ENCODE measurements at places on chromosomes 4 and X.

- no peak for DNase-seq
- no peak overlapping the region for H3K4me3 ChIP-seq
- H3K27ac ChIP-seq: no peak overlapping the region
- H3K4me1 ChIP-seq: no peaks in the 10 kb centered on the region
- H3K36me3 ChIP-seq: no peaks in the 10 kb centered on the region
- H3K27me3 ChIP-seq: no peaks in the 10 kb centered on the region
Measured at GRCh38 chr4:1831331-1831730, 24.6 kb downstream of the LETM1 start.

DNA sequence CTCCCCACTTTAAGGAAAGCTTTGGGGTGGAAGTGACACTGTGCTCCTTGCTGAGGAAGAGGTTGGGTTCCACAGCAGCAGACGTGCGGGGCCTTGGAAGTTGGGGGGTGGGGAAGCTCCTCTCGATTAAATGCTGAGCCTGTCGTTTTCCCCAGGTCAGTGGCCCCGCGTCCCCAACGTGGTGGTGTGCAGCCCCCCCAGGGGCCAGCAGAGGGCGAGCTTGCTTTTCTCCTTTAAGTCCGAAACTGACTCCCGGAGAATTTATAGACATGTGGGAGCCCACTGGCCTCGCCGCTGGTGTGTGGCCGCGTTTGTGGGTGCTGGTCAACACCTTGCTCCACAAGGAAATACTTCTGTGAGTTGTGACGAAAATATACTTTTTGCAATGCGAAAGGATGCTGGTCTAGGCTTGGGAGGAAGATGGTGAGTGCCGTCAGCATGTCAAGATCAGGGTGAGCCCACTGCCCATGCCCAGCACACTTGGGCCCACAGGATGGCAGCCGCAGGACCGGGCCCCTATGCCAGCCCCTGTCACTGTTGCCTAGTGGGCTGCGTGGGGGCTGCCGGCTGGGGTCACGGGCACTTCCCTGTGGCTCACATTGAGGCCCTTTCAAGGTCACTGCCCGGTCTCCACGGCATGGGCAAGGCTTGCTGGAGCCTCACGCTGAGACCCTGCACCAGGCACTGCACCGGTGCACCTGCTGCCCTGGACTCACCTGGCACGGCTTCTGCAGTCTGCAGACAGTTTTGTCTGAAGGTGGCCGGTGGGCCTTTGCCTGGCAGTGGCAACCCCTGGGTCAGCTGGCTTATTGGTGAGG is 9.4 kb downstream of the UVSSA start:
- peak; percentile 58 for DNase-seq
- no peaks in the 10 kb centered on the region for H3K4me1 ChIP-seq
- H3K27ac ChIP-seq: no peak overlapping the region

DNA sequence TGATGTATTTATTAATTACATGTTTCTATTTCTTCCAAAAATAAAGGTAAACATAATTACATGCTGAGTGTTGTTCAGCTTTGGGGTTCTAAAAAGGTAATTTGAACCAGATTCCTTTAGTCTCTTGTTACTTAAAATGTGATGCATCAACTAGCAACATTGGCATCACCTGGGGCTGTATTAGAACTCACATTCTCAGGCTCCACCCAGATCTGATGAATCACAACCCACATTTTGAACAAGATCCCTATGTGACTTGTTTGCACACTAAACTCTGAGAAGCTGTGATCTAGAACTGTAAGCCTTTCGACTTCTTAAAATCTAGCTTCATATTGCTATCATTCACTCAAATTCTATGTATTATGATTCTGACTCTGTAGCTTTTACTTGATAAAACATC is 23.0 kb upstream of the HS3ST1 start:
- no peaks in the 10 kb centered on the region for H3K4me1 ChIP-seq
- no peak for DNase-seq
- H3K36me3 ChIP-seq: no peaks in the 10 kb centered on the region
- no peak overlapping the region for H3K27ac ChIP-seq
- no peaks in the 10 kb centered on the region for H3K27me3 ChIP-seq

DNA sequence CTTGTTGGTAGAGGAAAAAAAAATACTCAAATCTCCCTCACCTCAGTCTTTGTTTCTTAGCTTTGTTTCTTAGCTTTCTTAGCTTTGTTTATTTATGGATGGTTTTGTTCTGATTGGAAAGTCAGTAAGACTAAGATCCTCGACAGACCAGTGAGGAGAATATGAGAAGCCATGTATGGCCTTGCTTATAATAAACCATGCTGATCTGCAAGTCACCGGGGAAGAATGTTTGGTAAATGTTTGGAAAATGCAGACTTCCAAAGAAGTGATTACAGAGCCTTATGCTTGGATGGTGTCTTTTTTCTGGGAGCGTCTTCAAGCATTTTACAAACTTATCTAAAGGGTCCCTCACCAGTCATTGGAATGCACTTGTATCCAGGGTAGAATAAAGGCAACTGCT is 90.1 kb upstream of the NOCT start:
- H3K27ac ChIP-seq: no peak overlapping the region
- H3K36me3 ChIP-seq: no peaks in the 10 kb centered on the region
- no peaks in the 10 kb centered on the region for H3K4me1 ChIP-seq
- no peaks in the 10 kb centered on the region for H3K27me3 ChIP-seq

- H3K27me3 ChIP-seq: no peaks in the 10 kb centered on the region
- H3K4me1 ChIP-seq: peaks cover 8% of the 10 kb centered on the region
- no peaks in the 10 kb centered on the region for H3K36me3 ChIP-seq
- DNase-seq: no peak
- no peak overlapping the region for H3K27ac ChIP-seq
Measured at GRCh38 chr4:53494851-53495250, 96.4 kb downstream of the LNX1 start.

DNA sequence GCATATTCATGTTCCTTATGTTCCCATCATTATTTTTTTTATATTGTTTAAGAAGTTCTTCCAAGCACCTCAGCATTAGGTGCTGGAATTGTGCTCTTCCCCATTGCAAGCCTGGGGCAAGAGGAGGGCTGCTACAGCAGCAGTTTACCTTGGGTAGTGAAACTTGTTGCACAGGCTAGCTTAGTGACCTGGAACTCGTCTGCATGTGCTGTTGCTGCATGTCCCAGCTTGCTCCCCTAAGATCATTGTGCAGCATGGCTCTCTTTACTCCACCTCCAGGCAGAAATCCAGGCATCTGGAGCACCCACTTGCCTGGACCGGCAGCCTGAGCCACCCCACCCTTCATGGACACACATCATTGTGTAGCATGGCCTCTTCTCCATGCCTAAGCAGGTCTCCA is 776.0 kb downstream of the GLUD2 start:
- H3K27ac ChIP-seq: no peak overlapping the region
- H3K4me3 ChIP-seq: no peak overlapping the region
- H3K4me1 ChIP-seq: no peaks in the 10 kb centered on the region
